ENCODE measurements at places on chromosomes 1 and 21. TPM values are rescaled to one million over a fixed set of nuclear protein-coding genes. Genes with fewer than 3 reads are reported as not detected.

S100A5 gene
- not detected for polyA plus RNA-seq

GPR25 gene
- not detected for polyA plus RNA-seq

DNA sequence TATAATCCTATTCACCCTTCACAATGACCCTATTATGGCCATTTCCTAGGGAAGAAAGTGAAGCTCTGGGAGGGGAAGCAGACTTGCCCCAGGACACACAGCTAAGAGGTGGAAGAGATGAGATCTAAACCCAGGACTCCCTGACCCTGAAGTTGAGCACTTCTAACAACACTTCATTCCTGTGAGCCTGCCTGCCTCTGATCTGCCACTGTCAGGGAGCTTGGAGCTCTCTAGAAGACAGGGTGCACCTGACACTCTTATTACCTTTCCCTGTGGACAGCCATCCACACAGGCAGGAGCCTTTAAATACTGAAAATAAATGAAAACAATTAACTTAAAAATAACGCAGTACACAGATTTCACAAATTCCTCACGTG, 599 bp downstream of the MKNK1 start:
- H3K27ac ChIP-seq, result peak overlapping the region; percentile 80
- peaks cover 35% of the 10 kb centered on the region for H3K4me1 ChIP-seq
- DNase-seq, result no peak
- H3K4me3 ChIP-seq, result peak overlapping the region; percentile 96
- peaks cover 4% of the 10 kb centered on the region for H3K36me3 ChIP-seq
- H3K27me3 ChIP-seq, result no peaks in the 10 kb centered on the region

- H3K4me3 ChIP-seq, result no peak overlapping the region
- H3K27ac ChIP-seq, result no peak overlapping the region
- H3K27me3 ChIP-seq, result peaks cover 12% of the 10 kb centered on the region
- peak; percentile 6 for DNase-seq
- no peaks in the 10 kb centered on the region for H3K36me3 ChIP-seq
Measured at GRCh38 chr1:56709269-56709880, 64.3 kb downstream of the PRKAA2 start.

DNA sequence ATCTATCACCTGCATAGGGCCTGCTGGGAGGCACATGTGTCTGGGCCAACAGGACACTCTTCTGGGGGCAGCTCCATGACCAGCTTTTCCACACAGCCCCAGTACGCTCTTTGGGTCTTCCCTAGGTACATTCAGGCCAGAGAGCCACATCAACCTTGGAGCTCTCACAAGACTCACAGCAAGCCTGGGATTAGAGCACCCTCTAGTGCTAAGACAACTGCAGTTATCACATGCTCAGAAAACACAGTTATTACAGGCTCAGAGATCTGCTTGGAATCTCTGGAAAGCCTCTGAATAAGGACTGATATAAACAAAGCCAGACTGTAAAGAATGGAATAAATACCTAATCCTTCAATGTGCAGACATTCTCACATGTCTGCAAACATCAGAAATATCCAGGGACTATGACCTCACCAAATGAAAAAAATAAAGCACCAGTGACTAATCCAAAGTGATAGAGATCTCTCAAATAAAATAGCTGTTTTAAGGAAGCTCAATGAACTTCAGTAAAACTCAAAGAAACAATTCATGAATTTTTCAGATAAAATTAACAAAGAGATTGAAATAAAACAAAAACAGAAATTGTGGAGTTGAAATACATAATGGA, 563.9 kb upstream of the NR5A2 start:
- no peaks in the 10 kb centered on the region for H3K27me3 ChIP-seq
- H3K4me1 ChIP-seq, result peaks cover 19% of the 10 kb centered on the region
- H3K36me3 ChIP-seq, result peaks cover 8% of the 10 kb centered on the region

CYP4X1 gene
- polyA plus RNA-seq, result not detected

DNA sequence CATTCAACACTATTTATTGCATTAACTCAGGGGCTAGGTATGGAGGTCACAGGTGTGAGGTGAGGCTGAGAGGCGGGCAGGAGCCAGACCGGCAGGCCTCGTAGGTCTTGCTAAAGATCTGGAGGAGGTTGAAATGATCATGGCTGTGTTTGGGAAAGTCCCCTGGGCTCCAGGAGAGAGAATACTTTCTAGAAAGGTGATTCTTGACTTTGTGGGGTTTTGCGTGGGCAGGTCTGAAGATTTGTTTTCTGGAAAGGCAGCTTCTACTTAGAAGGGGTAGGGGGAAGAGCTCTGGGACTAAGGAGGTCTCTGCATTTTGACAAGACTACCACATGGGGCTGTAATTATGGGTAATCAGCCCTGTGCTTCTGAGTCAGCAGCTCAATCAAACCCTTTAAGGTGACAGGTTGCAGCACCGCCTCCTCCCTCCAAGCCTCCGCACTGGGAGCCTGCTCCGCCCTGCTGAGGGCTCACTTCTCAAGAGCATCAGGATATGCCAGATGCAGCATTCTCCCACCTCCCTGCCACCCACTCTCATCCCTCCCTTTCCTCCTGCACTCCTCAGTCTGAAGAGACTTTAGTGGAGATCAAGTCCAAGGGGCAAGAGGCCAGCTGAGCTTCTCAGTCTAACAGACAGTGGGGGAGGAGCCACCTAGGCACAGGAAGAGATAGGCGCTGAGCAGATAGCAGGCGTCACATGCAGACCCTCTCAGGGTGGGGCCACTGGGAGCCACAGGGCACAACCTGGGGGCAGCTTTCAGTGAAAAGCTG, 30.5 kb downstream of the SLC30A1 start:
- no peaks in the 10 kb centered on the region for H3K4me1 ChIP-seq
- no peak for DNase-seq
- peaks cover 11% of the 10 kb centered on the region for H3K27me3 ChIP-seq
- H3K27ac ChIP-seq, result no peak overlapping the region

- no peaks in the 10 kb centered on the region for H3K4me1 ChIP-seq
- no peaks in the 10 kb centered on the region for H3K36me3 ChIP-seq
- no peak for DNase-seq
- no peak overlapping the region for H3K27ac ChIP-seq
- H3K27me3 ChIP-seq, result peaks cover 31% of the 10 kb centered on the region
Measured at GRCh38 chr1:157073944-157074685, 25.5 kb downstream of the ETV3L start.

TAS1R1 gene
- polyA plus RNA-seq, result not detected

- H3K27me3 ChIP-seq, result no peaks in the 10 kb centered on the region
- no peaks in the 10 kb centered on the region for H3K36me3 ChIP-seq
- no peak overlapping the region for H3K4me3 ChIP-seq
- H3K4me1 ChIP-seq, result no peaks in the 10 kb centered on the region
Measured at GRCh38 chr1:186750257-186750656, 70.0 kb upstream of the PTGS2 start.

DNA sequence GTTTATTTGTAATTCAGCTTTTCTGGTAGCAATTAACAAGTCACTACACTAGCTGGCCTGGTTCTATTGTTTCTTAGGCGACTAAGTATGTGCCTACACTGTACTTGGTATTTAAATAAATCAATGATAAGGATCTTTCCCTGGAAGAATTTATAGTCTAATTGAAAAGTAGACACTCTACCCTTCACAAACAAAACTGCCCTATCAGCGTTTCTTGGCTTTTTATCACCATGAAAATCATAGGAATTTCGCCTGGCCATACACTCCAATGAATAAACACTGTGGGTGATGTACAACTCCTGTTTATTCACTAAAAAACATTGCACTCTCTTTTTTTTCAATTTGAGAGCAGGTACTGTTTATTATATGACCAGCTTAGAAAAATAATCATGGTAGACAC, 702.9 kb upstream of the ADGRL2 start:
- no peak overlapping the region for H3K4me3 ChIP-seq
- H3K36me3 ChIP-seq, result no peaks in the 10 kb centered on the region

FAM43B gene
- not detected for polyA plus RNA-seq

- H3K27me3 ChIP-seq, result no peaks in the 10 kb centered on the region
- no peaks in the 10 kb centered on the region for H3K4me1 ChIP-seq
- no peak overlapping the region for H3K27ac ChIP-seq
- no peaks in the 10 kb centered on the region for H3K36me3 ChIP-seq
- no peak for DNase-seq
- no peak overlapping the region for H3K4me3 ChIP-seq
Measured at GRCh38 chr21:15671188-15671587, 58.6 kb upstream of the USP25 start.

DNA sequence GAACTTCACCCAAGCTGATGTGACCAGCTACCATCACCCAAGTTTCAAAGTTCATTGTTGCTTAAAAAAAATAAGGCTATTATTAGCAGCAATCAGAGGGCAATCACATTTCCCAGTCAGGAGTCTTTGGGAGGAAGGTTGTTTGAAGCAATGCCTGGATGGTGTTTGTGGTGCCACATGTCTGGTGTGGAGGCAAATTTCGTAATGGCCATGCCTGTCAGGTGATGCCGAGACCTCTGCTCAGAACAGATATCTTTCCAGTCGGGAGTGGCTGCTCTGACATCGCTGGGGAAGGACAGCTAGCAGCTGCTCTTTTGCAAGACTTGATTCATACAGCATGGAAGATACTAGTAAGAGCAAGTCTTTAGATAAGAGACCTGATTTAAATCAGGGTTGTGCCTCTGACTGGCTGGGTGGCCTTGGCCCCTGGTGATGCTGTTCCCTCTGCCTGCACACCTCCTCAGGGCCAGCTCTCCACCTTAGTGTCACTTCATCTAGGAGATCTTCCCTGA, 187.8 kb upstream of the JUN start:
- no peaks in the 10 kb centered on the region for H3K27me3 ChIP-seq
- no peak overlapping the region for H3K27ac ChIP-seq
- H3K36me3 ChIP-seq, result no peaks in the 10 kb centered on the region
- H3K4me1 ChIP-seq, result peaks cover 63% of the 10 kb centered on the region
- H3K4me3 ChIP-seq, result no peak overlapping the region

DNA sequence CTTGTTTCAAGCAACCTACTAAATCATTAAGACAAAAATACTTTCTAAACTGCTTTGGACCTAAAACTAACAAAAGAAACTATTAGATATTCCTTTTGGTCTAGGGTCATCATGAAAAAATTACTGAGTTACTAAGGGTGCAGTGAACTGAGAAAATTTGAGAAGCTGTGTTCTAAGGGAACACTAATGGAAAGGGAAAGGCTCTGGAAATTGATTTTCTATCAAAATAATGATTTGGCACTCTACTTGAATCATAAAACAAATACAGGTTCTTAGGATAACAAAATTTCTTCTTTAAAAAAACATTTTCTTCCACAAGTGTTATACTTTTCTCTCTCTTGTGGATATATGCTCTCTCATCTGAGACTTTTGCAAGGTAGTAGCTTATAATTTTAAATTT, 213.5 kb downstream of the DNAH14 start:
- H3K36me3 ChIP-seq, result no peaks in the 10 kb centered on the region
- H3K27ac ChIP-seq, result no peak overlapping the region
- no peak overlapping the region for H3K4me3 ChIP-seq
- H3K27me3 ChIP-seq, result no peaks in the 10 kb centered on the region
- no peak for DNase-seq

GRCh38 chr1:7561331-7561921, 209.7 kb upstream of the VAMP3 start:
- no peak overlapping the region for H3K27ac ChIP-seq
- no peaks in the 10 kb centered on the region for H3K36me3 ChIP-seq
- H3K4me3 ChIP-seq, result no peak overlapping the region
- DNase-seq, result no peak

GRCh38 chr1:111592389-111593361, 26.9 kb upstream of the RAP1A start:
- DNase-seq, result peak; percentile 52
- H3K27me3 ChIP-seq, result no peaks in the 10 kb centered on the region
- H3K4me1 ChIP-seq, result peaks cover 41% of the 10 kb centered on the region

DNA sequence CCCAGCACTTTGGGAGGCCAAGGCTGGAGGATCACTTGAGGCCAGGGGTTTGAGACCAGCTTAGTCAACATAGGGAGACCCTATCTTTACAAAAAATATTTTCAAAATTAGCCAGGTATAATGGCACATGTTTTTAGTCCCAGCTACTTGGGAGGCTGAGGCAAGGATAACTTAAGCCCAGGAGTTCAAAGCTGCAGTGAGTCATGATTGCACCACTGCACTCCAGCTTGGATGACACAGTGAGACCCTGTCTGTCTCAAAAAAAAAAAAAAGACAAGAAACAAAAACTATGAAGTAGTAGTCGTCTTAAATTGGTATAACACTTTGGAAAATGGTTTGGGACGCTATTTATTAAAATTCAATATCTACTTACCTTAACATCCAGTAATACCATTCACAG, 7.7 kb downstream of the AIM2 start:
- no peak overlapping the region for H3K4me3 ChIP-seq
- H3K27me3 ChIP-seq, result no peaks in the 10 kb centered on the region
- peaks cover 87% of the 10 kb centered on the region for H3K4me1 ChIP-seq
- DNase-seq, result no peak

Data from naive B cell (primary cell).